NCI-H2171 (cell line): ENCODE measurements at places on chromosomes 5 and 9.

- no peak for DNase-seq
These were observed 58.5 kb upstream of the TSLP start for GRCh38 chr5:111013011-111013410.

DNA sequence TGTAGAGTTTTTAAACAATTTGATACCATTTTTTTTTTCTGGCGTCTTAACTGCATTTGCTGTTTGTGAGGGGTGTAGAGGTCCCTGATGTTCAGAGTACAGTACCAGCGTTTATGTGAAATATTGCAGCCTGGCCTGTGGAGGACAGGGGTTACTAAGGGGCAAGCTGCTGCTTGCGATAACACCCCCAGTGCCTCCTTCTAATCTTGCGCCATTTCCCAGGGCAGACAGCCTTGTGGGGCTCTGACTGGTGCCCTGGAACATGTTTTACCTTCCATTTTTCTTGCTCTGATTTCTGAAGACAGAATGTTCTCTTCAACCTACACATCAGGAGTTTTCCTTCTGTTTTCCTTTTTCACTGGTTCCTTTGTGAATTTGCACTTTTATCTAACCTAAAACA lies 142.9 kb downstream of the DOCK8 start:
- no peak for DNase-seq

GRCh38 chr9:122827761-122828093 lies 661 bp downstream of the PDCL start:
- DNase-seq, result no peak

DNA sequence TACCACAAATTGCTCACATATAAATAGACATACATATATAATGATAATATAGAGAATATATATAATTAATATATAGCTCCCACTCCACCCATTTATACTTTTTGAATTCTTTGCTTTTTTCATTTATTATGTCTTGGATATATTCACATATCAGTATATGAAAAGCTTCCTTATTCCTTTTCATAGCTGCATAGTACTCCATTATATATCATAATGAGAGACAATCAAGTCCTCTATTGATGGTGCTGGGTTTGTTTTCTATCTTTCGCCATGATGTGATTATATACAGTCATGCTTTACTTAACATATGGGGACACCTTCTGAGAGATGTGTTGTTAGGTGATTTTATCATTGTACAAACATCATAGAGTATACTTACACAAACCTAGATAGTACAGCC lies 51.6 kb upstream of the ELL2 start:
- no peak for DNase-seq

DNA sequence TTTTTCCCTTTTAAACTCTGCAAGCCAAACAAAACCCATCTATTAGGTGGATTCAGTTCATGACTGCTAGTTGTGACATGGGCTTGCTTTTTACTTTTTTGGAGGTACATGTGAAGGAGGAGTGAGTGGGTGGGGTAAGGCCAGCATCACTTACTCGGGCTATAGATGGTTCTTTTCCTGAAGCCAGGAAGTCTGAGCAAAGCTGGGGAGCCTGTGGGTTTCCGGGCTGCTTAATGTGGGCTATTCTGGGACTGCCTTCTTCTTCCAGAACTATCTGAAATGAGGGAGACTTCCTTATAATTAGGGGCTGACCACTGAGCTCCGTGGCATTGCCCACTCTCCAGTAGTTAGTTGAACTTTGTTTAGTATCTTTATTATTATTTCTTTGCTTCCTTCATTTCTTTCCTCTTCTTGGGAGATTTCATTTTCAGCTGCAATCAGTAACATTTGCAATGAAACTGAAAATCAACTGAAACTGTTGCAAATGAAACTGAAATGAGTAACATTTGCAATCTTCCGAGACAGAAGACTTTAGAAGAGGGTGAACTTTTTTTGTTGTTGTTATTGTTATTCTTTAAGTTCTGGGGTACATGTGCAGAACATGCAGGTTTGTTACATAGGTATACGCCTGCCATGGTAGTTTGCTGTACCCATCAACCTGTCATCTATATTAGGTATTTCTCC lies 204.9 kb downstream of the LRRC70 start:
- DNase-seq, result no peak
